ENCODE measurements at places on chromosomes 4 and X.

- no peak for DNase-seq
Observed at GRCh38 chr4:37896206-37896860, 5.4 kb downstream of the TBC1D1 start.

DNA sequence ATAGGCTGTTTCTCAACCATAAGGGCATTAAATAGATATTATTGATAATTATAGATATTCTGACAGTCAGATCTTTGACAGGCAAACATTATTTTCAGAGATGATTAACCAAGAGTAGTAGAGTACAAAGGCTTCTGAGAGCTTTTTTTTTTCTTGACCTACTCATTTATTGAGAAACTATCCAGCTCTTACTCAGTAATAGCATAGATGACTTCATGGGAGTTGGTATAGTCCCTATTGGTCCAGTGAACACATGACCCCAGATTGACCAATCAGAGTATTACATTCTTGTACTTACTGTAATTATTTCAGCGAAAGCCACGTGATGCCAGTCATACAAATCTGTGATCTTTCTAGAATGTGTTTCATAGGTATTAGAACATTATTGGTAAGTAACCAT is 508.7 kb downstream of the FSTL5 start:
- DNase-seq, result no peak

- DNase-seq, result no peak
Observed at GRCh38 chr4:185729391-185729804, 82.6 kb downstream of the SORBS2 start.

- no peak for DNase-seq
Observed at GRCh38 chr4:101049549-101050001, 297.8 kb downstream of the PPP3CA start.

GRCh38 chr4:9989918-9990635 is 31.2 kb downstream of the SLC2A9 start:
- no peak for DNase-seq

DNA sequence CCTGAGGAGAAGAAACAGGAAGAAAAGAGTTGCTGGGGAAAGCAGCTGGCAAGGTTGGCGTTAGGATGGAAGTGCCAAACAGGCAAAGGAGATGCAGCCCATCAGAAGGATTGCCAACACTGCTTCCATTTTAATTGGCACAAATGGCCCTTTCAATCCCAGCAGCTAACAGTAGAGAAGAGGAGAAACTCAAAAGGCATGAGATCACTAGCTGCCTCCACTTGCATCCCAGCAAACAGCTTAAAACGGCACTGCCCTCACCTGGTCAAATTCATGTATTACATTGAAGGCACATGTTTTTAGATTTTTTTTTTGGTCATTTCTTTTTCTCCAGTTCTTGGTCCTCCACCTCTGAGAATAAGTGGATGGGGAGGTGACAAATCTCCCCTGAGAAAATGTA is 14.9 kb upstream of the LOC101059915 start:
- peak; percentile 52 for DNase-seq

DNA sequence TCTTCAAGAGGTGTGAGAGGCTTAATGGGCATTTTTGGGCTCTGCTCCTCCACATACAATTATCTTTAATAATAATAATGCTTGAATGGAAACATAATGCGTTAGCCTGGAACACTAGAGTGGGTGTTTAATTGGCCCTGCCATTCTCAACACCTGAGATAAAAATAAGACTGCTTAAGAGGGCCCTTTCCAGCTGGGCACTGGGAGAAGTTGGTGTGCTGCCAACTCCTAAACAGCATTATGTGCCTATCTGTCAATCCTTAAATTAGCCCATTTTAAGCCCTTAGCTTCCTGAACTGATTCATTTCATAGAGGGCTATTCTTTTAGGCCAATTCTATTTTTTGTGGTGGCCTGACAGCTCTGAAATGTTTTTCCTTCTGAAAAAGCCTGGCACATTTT is 211.1 kb upstream of the ZIC3 start:
- peak; percentile 87 for DNase-seq

DNA sequence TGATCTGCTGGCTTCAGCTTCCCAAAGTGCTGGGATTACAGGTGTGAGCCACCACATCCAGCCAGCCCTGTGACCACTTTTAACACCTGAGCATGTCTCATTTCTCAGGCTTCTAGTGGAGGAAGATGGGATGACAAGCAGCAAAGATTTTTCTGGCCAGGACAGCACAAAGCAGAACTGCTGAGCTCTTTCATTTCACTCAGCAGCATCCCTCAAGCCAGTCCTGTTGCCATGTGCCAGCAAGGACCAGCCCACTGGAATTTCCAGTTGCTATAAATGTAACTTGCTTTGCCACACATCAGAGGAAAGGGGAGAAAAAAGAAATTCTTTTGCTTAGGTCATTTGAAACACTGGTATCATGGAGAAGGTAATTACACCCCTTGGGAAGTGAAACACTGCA is 75.9 kb downstream of the SLC9A7 start:
- no peak for DNase-seq

Data from NCI-H1436 (cell line).